ENCODE measurements at places on chromosomes 1 and 21.

DNA sequence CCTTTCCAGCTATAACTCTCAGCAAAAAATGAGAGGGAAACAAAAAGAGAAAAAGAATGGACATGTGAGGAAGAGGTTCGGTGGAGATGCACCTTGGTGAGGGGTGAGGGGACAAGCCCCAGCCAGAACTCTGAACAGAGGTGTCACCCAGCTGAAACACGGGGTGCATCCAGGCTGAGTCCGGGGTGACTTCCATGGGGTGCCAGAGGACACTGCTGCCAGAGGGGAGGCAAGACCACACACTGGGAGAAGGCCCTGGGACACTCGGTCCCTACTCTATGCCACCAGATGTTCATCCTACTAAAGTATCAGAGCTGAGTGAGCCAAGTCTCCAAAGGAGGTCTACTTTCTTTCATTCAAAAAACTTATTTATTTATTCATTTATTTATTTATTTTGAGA, 36.1 kb upstream of the PPP1R15B start:
- no peak for DNase-seq

- DNase-seq, result no peak
Observed at GRCh38 chr1:1759456-1760344, 18.6 kb downstream of the NADK start.

DNA sequence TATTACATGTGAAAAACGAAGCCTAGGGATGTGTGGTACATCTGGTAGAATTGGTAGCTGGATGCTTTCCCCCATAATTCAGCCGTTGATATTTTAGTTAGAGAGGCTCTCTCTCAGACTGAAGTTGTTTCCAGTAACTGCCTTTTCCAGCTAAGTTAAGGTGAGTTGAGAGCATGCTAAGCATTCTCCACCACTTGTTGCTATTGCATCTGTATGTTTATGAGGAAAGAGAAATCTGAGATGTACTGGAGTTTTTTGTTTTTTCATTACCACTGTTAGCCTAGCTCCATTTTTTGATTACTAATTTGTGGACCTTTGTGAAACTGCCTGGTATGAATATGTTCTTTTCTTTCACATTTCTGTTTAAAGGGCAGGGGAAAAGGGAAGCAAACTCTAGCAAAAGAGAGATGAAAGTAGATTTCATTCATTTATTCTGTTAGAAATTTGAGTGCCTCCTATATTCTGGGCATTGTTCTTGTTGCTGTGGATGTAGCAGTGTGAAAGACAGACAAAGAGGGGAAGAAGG, 189.9 kb upstream of the CACYBP start:
- no peak for DNase-seq

DNA sequence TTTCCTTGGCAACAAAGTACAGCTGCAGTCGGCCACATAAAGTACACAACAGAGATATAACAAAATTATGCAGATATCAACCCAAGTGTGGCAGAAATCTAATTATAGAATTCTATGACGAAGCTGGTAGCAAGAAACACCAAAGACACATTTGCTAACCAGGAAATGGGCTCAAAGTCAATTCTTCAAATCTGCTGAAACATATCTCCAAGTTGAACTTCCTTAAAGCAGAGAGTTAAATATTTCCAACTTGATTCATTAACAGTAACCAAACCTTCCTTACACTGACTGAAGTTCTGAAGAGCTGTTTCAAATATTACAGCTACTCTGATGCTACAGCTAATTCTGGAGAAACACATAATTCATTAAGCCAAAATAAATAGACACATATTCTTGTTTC, 67.6 kb upstream of the SDC3 start:
- DNase-seq, result no peak

GRCh38 chr1:234961456-234962339, 166.9 kb downstream of the TOMM20 start:
- DNase-seq, result peak; percentile 85

GRCh38 chr1:236421022-236421421, 26.9 kb downstream of the EDARADD start:
- no peak for DNase-seq

- DNase-seq, result no peak
Observed at GRCh38 chr1:204828352-204828850, 42.3 kb upstream of the NFASC start.

- DNase-seq, result no peak
Observed at GRCh38 chr21:22763442-22763841, 1765.2 kb downstream of the NCAM2 start.

- no peak for DNase-seq
Observed at GRCh38 chr1:105100102-105100501, 1350.4 kb downstream of the AMY1C start.

GRCh38 chr1:153261281-153262069, 2.0 kb downstream of the LORICRIN start:
- no peak for DNase-seq

- DNase-seq, result no peak
Observed at GRCh38 chr1:246291127-246291526, 216.0 kb downstream of the SMYD3 start.

DNA sequence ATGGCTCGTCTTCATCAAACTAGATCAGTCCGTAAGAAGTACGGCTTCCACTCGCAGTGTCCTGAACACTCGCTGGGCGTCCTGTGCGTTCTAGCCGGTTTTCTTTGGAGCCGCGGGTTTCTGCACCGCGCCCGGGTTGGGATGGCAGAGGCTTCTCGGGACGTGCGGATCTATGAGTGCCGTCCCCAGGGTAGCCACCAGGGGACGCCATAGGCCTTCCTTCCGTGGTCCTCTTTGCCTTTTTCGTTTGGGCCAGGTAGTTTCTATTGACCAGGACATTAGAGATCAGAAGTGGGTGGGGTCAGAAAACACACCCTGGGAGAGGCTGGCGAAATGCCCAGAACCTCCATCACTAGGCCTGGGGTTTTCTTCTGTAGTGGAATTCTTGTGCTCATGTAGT, 273.8 kb downstream of the FAM72C start:
- DNase-seq, result no peak

DNA sequence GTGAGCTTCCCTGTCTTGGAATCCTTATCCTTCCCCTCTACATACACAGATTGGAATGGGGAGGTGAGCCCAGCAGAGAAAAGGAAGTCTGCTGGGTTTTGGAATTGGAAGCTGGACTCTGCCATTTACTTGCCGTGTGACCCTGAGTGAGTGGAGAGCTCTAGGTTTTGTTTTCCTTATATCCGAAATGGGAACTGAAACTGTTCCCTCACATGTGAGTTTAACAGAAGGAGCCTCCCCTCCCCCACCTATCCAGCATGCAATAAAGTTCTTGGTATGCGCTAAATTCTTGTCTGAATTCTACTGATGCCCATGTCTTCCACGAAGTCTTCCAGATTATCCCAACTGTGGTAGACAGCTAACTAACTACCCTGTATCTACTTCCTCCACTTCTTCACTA, 58.7 kb downstream of the NENF start:
- DNase-seq, result no peak

DNA sequence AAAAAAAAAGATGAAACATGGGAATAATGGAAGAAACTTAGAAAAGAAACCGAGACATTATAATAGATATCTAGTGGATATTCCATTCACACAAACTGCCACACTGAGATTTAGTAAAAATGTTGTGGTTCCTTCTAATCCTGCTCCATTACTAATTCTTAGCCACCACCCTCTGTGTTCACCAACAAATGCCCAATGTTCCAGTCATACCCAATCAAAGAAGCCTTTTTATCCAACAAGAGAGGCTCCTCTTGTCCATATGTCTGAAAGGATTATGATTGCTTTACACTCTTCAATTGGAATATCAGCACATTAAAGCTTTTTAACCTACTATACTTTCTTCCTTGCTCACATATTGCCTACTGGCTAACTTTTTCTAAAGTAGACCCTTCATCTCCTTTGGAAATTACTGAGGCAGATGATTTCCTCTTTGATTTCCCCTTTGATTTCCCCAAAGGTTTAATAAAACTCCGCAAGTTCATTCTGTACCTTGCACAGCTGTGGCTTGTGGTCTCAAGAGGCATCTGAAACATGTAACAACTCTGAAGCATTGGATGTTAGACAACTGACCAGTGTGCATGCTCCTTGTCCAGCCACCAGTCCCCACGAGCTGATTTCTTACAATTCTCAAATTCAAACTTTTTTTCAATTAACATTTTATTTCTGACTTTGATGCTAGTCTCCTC, 305.6 kb upstream of the LYPLAL1 start:
- DNase-seq, result no peak

DNA sequence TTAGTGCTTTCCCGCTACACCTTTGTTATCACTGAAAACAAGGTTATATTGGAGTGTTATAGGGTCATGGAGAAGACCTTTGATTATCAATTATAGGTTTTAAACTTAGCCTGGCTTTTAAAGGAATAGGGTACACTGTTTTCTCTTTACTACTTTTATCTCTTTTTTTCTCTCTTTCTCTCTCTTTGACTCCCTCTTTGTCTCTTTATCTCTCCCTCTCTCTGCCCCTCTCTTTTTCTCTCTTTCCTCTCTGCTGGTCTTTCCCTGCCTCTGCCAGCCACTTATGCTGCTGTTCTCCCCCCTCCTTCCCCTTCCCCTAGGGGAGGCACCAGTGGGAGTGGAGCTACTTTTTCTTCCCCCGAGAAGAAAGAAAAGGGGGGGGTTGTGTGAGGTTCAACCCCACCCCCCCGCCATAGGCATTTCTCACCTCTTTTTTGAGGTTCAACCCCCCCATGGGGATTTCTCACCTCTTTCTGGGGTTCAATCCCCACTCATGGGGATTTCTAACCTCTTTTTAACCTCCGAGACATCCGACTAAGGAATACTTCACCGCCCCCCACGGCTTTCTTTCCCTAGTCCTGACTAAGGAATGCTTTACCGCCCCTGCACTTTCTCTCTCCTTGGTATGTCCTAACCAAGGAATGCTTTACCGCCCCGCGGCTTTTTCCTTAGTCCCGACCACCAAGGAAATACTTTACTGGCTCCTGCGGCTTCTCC, 17.2 kb upstream of the ZBTB8B start:
- peak; percentile 27 for DNase-seq

GRCh38 chr1:203671047-203671446, 44.4 kb downstream of the ATP2B4 start:
- DNase-seq, result no peak

- no peak for DNase-seq
Observed at GRCh38 chr1:185593271-185593670, 140.9 kb upstream of the HMCN1 start.

DNA sequence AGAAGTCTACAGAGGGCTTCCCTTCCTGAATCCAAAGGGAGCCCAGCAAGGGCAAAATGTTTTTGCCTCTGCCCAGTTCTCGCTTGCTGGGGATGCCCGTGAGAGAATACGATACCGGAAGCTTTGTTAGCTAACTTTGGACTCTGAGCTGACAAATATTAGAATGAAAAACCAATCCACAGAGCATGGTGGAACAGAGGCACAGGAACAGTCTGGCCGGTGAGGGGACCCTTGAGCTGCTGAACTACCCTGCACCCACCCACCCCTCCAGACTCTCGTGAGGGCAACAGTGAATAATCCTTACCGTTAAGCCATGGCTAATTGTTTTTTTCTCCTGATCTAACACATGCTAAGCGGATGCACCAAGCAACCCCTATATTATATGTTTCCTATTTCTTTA, 76.3 kb upstream of the AKT3 start:
- DNase-seq, result no peak

GRCh38 chr21:36704281-36704957, 5.5 kb downstream of the SIM2 start:
- no peak for DNase-seq

DNA sequence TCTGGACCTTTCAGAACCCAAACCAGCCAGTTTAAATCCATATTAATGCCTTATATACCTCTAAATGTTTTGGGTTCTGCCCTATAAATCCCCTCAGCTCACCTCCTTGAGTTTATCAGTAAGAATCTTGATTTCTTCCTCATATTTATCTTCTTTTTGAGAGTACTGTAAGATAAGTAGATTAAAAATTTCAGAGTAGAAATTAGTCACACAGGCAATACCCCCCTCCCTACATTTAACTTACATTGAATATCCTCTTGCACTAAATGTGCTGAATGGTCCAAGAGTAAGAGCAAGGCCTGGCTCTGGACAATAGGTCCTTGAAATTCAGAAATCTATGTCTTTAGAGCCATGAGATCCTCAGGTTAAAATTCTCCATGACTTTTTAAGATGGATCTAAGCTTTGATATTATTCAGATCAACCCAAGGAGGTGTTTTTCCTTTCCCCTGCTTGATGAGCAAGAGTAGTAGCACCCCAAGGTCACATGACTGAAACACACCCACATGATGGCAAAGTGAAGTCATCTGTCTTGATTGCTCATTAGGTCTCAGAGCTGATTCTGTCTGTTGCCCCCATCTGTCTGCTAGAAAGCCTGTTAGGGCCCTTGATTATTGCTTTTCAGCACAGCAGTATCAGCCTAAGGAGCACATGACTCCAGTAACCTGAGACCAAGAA, 15.8 kb upstream of the NUP210L start:
- DNase-seq, result no peak

All from AG04450 (cell line).